ENCODE measurements at places on chromosomes 7 and 10. TPM values are rescaled to one million over a fixed set of nuclear protein-coding genes. Genes with fewer than 3 reads are reported as not detected.

Gene CHCHD2
- 224 TPM for total RNA-seq

Gene AKR1C4
- not detected for total RNA-seq

Gene C10orf143
- 2.0 TPM for total RNA-seq

Gene LIPN
- total RNA-seq, result not detected

- DNase-seq, result no peak
Measured at GRCh38 chr7:24042028-24042427, 242.0 kb upstream of the NPY start.

DNA sequence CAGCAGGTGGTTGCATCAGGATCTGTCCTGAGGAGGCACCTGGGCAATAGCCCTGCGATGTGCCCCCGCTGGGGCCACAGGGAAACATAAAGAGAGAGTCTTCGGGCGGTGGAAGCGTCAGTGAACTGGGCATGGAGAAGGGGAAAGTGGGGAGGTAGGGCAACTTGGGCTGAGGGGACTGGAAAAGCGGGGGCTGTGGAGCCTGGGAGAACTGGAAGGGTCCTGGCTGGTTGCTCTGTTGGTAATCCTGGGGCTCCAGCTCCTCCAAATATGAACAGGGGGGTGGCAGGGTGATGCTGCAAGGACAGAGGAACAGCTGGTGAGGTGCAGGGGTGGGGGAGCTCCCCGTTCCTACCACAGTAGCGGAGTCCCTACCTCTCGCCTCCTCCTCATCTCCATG lies 5.2 kb downstream of the NOBOX start:
- DNase-seq, result no peak

- no peak for DNase-seq
Measured at GRCh38 chr7:157768198-157768597, 431.4 kb downstream of the DNAJB6 start.

Measured in fibroblast of lung (primary cell).